Muscle of back (tissue), 13 donors: ENCODE measurements at places on chromosomes 2 and 18. TPM values are rescaled to one million over a fixed set of nuclear protein-coding genes. Genes with fewer than 3 reads are reported as not detected.
A peak's percentile ranks its signal among the peaks of the same experiment; 100 is the strongest.

DNA sequence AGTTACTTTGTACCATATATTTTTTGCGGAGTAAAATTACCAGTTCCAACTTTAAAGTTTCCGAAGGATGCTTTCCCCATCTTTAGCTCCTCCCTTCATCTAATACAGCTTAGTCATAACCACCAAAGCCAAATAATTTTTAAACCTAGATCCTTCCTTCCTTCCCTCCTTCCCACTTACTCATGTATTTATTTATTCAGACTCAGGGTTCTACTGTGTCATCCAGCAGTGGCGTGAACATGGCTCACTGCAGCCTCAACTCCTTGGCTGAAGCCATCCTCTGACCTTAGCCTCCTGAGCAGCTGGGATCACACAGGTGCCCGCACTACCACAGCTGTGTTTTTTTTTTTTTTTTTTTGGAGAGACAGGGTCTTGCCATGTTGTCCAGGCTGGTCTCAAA, 4.4 kb downstream of the LPIN2 start:
- no peak for DNase-seq

GRCh38 chr2:99821572-99821971, 320.8 kb downstream of the AFF3 start:
- DNase-seq, result peak; percentile 31

DNA sequence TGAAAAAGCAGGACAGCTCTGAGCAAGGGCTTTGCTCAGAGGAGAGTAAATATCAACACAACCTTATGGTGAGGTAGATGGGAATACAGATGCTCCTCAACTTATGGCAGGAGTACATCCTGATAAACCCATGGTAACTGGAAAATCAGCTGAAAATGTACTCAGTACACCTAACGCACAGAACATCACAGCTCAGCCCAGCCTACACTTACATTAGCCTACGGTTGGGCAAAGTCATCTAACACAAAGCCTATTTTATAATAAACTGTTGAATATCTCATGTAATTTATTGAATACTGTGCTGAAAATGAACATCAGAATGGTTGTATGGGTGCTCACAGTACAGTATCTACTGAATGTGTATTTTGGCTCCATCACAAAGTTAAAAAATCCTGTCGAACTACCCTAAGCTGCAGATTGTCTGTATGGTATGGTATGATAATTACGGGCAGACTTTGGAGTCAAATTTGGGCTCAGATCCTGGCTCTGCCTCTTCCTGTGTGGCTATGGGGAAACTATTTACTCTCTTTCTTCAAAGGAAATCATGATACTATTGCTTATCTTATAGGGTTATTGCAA, 120.3 kb upstream of the LYPD1 start:
- no peak for DNase-seq

DNA sequence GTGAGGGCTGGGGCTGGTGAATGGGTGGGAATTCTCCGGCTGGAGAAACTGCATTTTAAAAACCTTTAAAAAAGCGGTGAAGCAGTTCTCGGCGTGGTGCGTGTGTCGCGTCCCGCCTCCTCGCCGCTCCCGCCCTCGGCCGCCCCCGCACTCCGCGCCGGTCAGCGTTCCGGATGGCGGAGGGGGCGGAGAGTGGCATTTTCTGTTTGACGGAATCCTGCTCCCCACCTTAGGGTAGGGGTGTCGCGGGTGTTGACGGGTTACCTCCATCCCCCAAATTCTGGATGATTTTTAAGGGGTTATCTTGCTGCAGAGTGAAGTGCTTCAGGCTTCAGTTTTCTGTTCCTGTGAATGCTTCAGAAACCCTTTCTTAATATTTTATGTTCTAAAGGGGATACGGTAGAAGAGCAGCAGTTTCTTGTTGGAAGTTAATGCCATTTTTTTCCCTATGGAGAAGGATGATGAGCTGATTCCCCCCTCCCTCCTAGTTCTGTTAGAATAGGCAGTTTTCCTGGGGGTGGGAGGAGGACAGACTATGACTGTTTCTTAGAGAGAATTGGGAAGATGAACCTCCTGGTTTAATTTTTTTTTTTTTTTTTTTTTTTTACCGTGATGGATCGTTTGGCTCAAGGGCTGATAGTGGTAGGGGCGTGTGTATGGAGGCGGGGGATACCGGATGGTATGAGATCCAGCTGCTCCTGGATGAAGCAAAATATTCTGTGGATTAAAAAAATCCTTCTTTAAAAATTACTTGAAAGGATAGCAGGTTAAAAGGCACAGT, 756 bp downstream of the ABI2 start:
- peak; percentile 26 for DNase-seq

DNA sequence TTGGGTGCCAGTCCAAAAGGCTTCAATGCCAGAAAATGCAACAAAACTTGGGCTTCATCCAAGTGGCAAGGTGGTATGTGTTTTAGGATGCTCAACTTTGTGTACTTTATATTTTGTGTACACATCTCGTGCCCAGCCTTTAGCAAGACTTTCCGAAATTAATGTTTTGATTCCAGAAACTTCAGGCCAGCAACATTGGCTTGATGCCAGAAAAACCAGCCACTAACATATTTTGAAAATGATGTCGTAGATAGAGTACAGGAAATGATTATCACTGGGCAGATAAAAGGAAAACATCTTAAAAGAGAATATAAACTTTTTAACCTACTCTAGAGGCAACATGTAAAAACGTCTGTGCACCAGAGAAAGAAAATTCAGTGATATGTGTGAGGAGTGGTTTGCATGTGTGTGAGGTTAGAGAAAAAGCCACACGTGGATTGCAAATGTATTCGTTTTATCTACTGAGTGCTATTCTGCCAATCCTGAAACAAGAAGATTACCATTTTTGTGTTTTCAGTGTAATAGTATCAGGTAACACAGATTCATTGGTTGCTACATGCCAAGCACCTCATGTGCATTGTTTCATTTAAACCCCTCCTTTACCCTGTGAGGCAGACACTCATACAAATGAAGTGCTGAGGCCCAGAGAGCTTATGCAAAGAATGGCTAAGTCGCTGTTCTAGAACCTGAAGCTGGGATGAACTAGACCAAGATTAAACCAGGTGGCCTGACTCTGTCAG, 264.8 kb downstream of the C1D start:
- peak; percentile 36 for DNase-seq

DNA sequence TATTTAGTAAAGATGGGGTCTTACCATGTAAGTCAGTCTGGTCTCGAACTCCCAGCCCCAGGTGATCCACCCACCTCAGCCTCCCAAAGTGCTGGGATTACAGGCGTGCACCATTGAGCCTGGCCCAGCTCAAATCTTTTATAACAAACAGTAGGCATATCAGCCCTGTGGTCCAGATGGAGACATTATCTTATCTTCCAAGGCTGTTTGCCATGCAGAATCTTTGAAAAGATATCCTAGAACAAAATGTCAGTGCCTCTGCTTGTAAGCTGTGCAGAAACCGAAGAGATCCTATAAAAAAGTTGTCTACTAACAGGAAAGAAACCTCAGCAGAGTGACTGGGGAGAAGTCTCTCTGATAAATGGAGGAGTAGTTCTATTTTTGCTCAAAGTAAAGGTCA, 142.1 kb downstream of the PTH2R start:
- no peak for DNase-seq

GRCh38 chr18:23718731-23719130, 29.5 kb downstream of the LAMA3 start:
- no peak for DNase-seq

DNA sequence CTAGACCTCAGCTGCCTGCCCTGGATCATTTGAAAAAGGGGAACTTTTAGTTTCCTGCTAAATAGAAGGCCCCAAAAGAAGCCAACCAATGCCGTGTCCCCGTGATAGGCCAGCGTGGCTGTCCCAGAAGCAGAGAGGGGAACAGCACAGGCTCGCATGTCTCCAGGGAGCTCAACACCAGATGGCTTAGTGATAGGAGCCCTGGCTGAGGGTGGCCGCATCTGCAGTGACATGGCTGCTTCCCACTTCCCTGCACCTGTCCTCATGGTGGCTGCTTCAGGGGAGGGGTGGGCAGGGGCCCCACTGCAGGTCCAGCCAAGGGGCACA, 79.6 kb downstream of the MBP start:
- no peak for DNase-seq

- DNase-seq, result no peak
These were observed 503.6 kb downstream of the ERBB4 start for GRCh38 chr2:212034841-212035585.

DNA sequence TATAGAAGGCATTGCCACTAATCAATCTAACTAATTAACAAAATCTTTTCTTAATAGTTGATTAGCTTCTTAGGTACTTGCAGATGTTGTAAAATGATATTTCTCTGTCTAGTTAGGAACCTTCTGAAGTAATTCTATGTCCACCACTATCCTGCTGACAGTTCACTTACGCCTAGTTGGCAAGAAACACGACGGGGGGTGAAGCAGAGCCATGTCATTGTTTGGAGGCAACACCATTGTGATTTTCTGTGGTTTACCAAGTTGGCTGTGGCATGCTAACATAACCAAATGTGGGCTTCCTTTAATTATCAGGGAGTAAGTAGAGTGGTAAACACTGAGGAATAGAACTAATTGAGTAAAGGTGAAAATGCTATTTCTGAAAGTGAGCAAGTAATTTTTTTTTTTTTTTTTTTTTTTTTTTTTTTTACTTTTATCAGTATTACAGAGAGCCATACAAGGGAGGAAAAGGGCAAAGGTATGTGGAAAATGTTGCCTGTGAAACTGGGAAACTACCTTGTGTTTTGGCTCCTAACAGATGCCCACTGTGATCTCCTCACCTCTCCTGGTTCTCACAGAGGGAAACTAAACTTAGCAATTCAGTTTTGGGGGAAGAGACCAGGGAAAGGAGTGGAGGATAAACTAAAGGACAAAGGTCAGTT, 126.8 kb downstream of the MEIS1 start:
- no peak for DNase-seq

DNA sequence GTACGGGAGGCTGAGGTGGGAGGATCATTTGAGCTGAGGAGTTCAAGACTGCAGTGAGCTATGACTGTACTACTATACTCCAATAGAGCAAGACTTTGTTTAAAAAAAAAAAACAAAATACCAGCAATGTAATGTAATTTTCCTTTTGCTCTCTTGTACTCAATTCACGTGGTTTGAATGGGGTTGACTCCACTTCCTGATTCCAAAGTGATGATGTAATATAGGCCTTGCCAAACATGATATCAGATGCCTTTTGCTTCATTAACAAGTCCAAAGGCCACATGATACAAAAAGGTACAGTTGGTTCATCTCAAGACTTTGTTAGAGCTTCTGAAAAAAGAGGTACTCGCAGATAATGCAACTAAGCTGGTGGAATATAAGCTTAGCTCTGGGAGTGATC, 321.8 kb downstream of the ZEB2 start:
- no peak for DNase-seq

The PPIL3 gene
- polyA plus RNA-seq, result 66.7 TPM

The EDAR gene
- polyA plus RNA-seq, result 0.11 TPM

The SAG gene
- polyA plus RNA-seq, result 0.20 TPM

The CYTIP gene
- polyA plus RNA-seq, result 0.64 TPM

The RHOB gene
- polyA plus RNA-seq, result 112 TPM

The MYOM1 gene
- 616 TPM for polyA plus RNA-seq

The CWC22 gene
- 25.3 TPM for polyA plus RNA-seq

The UCN gene
- 0.83 TPM for polyA plus RNA-seq
